ENCODE measurements at places on chromosomes 11 and 22. TPM values are rescaled to one million over a fixed set of nuclear protein-coding genes. Genes with fewer than 3 reads are reported as not detected.

- DNase-seq = no peak
These were observed 715.9 kb upstream of the API5 start for GRCh38 chr11:42595876-42596275.

DNA sequence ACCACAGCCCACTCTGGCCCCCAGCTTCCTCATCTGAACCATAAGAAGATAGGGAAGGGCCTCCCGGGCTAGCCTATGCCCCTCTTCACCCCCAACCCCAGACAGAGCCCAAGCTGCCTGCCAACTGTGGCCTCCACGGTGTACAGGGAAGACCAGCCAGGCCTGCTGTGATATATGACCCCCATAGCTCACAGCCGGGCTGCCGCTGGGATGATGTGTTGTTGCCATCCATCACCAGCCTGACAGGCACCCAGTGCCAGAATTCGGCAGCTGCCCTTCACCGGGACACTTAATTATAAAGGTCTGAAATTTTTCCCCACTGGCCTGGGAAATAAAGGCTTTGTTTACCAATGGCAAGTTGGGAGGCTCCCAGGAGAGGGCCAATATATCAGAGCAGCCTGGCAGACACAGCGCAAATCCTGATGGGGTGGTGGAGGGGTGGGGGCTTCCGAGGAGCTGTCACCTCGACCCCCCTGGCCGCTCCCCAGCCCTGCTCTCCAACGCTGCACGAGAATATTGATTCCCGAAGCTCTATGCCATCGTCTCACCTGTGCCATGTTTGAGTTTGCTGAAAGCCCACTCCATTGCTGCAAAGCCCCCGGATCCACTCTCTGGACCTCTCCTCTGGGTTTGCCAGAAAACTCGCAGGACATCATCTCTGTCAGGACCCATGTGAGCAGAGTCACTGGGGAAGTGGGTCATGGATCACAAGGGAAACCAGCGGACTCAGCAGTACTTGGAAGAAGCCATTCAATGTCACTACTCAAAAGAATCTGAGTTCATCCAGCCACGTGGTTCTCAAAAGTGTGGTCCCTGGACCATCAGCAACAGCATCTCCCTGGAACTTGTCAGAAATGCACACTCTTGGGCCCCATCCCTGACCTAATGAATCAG is 296.9 kb downstream of the MN1 start:
- DNase-seq = no peak

DNA sequence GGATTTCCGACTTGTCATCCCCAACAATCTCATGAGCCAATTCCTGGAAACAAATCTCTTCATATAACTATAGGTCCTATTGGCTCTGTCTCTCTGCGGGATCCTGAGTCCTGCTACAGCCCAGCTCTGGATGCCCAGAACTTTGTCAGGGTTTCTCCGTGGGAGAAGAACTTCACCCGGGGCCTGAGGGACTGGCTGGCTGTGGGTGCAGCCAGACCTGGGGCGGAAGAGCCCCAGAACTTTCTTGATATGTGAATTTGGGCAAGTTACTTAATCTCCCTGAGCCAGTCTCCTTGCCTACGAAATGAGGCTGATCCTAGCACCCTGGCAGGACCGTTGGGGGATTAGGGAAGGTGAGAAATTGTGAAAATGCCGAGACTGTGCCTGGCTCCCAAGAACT is 6.6 kb upstream of the TRIM29 start:
- no peak for DNase-seq

GRCh38 chr11:95863486-95864140 is 60.3 kb downstream of the MTMR2 start:
- DNase-seq = no peak

DNA sequence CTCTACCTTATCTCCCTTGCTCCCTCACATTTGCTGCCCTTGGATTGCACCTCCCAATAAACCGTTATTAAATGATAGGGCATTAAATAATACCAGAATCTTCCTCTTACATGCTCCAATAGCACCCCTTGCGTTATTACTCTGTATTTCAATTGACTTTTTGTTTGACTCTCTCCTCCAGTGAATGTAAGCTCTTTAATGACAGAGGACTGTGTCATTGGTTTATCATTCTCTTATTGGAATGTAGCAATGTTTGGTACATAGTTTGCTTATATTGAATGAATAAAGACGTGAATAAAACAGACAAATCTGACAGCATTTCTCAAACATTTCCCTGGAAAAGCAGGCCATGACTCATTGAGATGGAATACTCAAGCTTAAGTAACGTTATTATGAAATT is 8.7 kb upstream of the MPEG1 start:
- DNase-seq = no peak

Gene CASP5
- 1.3 TPM for total RNA-seq

Gene TMPRSS5
- 1.6 TPM for total RNA-seq

- DNase-seq = no peak
These were observed 30.3 kb upstream of the NECTIN1 start for GRCh38 chr11:119759324-119759723.

Gene PGAP2
- total RNA-seq = 12.3 TPM

GRCh38 chr22:31102441-31103081 is 4.8 kb downstream of the SELENOM start:
- DNase-seq = no peak

Gene CREB3L1
- total RNA-seq = 5.1 TPM

Measured in breast epithelium (tissue), 4 donors.